ENCODE measurements at places on chromosomes 11 and 22.

- no peak for DNase-seq
Observed at GRCh38 chr11:65493367-65494176, 5.3 kb upstream of the MALAT1 start.

GRCh38 chr11:117722082-117722481 is 74.9 kb downstream of the DSCAML1 start:
- no peak for DNase-seq

- DNase-seq = no peak
Observed at GRCh38 chr11:39434466-39434865, 2025.0 kb downstream of the LRRC4C start.

DNA sequence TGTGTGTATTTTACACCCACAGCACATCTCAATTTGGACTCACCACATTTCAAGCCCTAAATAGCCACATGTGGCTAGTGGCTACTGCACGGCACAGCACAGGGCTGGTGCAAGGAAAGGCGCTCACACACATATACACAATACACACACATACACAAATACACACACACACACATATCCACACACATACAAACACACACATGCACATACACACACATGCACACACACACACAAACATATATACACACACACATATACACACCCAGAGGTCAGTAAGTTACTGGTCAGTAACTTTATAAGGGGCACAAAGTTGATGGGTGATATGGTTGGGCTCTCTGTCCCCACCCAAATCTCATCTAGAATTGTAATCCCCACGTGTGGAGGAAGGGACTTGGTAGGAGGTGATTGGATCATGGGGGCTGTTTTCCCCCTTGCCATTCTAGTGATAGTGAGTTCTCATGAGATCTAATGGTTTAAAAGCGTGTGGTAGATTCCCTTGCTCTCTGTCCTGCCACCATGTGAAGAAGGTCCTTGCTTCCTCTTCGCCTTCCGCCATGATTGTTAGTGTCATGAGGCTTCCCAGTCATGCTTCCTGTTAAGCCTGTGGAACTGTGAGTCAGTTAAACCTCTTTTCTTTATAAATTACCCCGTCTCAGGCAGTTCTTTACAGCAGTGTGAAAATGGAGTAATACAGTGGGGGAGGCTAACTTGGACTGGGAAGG is 37.6 kb upstream of the DKK3 start:
- DNase-seq = no peak

GRCh38 chr11:23078289-23078971 is 218.2 kb upstream of the CCDC179 start:
- DNase-seq = no peak

DNA sequence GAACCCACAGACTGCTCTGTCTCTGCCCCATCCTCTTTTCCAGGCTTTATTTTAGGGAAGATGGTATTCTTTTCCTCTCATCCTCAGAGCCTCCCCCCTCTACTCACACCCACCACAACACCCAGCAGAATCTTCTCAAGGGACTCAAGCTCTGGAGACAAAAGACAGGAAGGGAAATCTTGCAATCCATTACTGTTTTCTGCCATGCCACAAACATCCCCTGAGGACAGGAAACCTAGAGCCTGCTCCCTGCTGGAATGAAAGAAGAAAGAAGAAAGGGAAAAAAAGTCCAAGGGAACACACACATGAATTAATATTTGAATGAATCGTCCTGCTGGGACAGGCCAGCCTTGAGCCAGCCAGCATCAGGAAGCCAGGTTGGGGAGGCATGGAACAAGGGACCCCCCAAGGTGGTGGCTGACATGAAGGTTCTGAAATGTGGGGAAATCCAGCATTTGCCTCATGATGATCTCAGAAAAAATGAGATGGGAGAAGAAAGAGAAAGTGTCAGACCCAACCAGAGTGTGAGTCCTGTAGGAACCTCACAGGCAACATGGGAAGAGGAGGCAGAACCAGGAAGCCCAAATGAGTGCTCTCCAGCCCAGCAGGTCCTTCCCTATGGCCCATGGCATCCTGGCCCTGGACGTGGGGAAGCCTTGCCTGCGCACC is 34.0 kb downstream of the SLCO2B1 start:
- DNase-seq = no peak

GRCh38 chr22:37210041-37210803 is 2.1 kb downstream of the SSTR3 start:
- DNase-seq = no peak

- DNase-seq = no peak
Observed at GRCh38 chr22:34943830-34944229, 122.1 kb upstream of the ISX start.

DNA sequence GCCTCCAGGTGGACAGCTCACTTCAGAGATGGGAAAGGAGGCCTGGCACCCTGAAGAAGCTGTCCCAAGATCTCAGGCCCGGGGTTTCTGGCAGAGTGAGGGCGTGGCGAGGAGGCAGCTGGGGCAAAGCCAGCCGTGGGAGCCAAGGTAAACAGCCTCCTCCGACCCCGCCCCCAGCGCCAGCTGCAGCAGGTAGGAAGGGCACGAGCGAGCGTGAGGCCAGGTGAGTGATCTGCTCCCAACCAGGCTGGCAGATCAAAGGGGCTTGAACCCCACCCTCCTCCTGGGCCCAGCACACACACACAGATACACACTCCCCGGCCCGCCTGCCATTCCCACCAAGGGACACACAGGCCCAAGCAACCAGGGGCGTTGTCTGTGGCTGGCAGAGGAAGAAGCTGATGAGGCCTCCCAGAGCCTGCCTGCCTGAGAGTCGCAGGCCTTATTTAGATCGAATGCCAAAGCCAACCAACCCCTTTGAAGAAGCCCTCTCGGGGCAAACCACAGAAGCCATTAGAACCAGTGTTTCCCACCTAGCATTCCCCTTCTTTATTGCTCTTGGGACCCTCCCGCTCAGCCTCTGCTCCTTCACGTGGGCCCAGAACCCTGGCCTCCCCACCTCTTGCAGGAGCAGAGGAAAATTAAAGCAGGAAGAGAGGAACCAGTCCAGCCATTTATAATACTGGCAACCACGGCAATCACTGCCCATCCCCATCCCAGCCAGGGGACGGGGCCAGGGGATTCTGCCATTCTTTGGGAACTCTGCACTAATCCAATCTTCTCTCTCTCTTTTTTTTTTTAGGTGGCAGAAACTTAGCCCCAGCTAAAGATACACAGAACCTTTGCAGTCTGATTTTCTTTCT is 5.0 kb downstream of the PDGFB start:
- no peak for DNase-seq

- no peak for DNase-seq
Observed at GRCh38 chr11:95282291-95282751, 51.3 kb upstream of the SESN3 start.

DNA sequence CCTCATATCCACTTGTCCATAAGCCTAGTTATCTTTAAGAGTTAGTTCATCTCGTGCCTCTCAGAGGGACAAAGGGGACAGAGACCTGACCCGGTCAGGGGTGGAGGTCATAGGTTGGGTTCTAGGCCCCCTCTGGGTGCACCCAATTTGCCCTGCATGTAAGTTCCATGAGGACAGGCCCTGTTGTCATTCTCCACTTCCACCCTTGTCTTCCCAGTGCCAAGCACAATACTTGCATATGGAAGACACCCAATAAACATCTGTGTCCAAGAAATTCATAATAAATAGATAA is 1.3 kb upstream of the YIF1A start:
- DNase-seq = no peak

Measured in ecto neural progenitor cell (in vitro differentiated cells).